ENCODE measurements at places on chromosomes 4 and X.

DNA sequence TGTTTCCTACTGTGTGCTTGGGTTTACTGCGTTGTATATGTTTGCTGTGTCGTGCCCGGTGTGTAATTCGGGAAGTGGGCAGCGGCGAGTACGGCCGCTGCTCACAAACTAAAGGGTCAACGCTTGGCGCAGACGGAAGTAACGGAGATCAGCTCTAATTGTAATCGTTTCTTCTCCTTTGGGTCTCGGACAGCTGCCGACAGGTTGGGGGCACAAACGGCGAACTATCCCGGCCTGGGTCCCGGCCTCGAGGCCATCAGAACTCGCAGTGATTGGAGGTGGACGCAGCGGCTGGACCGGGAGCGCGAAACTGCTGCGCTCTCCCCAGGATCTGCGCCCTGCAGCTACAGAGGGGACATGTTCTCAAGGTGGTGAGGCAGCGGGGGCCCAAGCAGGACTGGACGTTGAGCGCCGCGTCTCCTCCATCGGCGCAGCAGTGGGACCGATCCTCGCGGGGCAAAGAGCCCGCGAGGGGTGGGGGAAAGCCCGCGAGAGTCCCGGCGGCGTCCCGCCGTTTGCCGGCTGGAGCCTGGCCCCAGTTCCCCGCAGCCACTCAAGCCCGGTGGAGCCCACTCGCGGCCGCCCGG lies 516 bp upstream of the ZIC3 start:
- no peak for DNase-seq

GRCh38 chr4:1009542-1010394 lies 1.7 kb upstream of the FGFRL1 start:
- no peak for DNase-seq

DNA sequence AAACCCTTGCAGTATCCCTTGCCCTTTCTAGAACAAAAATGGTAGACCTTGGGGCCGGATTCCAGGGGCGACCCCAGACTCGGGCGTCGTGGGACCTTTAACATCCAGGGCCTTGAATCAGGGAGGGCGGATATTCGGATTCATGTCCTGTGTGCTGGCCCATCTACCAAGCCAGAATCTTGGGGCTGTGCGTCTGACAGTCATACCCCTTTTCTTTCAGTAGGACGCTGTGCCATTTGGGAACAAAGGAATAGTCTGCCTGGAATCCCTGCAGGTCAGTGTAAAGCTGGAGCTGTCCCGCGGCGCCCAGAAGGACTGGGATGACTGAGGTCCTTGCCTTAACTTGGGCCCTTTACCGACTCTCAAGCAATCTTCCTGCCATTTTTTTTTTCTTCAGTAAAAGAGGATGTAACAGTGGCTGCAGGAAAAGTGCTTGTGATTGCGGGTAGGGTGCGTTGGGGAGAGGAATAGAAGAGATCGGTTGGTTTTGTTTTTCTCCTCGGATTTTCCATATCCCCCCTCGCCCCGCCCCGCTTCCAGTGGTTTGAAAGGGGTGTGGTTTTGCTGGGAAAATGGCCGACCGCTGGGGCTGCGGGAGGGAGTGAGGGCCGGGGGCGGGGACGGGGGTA lies 518 bp downstream of the ARMCX1 start:
- peak; percentile 40 for DNase-seq

GRCh38 chr4:55442541-55442940 lies 46.8 kb downstream of the TMEM165 start:
- DNase-seq, result no peak

DNA sequence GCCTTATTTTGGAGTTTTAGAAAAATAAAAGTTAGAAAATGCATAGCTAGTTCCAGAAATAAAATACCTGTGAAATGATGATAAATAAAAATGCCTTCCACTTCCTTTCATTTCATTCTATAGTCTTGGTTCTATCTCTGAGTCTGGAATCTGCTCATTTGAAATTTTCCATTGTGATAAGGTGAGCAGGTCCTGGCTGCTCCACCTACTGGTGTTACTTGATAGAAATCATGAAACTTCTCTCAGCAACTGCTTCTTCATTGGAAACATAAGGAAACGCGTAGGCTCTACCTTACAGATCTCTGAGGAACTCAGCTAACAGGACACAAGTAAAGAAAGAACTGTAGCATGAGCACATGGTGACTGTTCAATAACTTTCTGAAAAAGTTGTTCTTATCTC lies 141.8 kb downstream of the DCHS2 start:
- DNase-seq, result no peak

- peak; percentile 66 for DNase-seq
Measured at GRCh38 chr4:22634541-22635181, 58.1 kb upstream of the GBA3 start.

- no peak for DNase-seq
Measured at GRCh38 chr4:13093170-13093569, 391.0 kb downstream of the RAB28 start.

DNA sequence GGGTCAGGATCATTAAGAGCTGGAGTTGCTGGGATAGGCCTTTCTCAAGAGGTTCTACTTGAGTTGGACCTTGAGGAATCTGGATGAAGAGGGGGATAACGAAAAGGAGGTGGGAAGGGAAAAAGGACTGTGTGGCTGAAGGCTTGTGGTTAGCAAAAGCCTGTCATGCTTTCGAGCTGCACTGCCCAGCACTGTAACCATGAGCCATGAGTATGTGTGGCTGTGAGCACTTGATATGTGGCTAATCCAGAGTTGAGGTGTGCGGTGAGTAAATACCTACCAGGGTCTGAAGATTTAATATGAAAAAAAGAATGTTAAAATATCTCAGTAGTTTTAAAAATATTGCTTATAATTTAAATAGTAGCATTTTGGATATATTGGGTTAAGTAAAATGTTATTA lies 11.4 kb downstream of the TMEM165 start:
- DNase-seq, result no peak

DNA sequence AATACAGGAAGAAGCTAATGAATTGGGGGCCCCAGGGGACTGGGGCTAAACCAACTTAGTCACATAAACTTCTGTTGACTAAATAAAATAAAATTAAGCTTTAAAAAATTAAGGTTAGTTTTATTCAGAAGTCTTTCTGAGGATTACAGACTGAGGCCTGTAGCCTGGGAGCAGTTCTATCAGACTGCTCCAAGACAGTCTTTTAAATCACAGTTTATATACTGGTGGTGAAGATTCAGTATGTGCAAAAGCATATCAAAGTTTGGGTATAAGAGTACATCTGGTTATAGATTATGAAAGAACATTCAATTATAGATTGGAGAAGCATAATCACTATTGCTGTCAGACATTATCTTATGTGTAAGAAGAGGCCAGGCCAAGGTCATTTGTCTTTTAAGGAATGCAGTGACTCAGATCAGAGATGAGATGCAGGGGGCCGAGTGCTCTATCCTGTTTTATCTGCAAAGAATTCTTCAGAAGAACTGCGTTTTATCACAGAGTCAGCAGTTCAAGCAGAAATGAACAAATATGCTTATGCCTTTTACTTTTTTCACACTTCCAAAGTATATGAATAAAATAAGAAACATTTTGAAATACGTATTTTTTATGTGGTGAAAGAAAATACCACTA lies 109.4 kb downstream of the PDHA2 start:
- no peak for DNase-seq

DNA sequence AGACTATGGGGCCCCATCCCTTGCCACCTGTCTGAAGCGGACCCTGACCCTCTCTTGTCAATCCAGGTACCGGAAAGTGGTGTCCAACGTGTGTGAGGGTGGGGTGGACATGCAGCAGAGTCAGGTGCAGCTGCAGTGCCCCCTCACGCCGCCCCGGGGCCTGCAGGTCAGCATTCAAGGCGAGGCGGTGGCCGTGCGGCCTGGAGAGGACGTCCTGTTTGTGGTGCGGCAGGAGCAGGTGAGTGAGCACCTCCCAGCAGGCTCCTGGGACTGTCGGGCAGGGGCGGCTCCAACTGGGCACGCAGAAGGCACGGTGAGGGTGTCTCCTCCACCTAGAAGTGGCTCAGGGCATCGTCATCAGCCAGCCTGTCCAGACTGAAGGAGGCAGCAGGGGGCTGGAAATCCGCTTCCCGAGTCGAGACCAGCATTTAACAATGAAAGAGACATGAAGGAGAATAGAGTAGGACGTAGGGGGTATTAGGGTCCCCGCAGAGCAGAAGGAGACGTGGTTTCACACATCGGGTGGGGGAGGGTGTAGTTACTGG lies 221.6 kb downstream of the AFAP1 start:
- DNase-seq, result no peak
